ENCODE measurements at places on chromosomes 7 and 10.

DNA sequence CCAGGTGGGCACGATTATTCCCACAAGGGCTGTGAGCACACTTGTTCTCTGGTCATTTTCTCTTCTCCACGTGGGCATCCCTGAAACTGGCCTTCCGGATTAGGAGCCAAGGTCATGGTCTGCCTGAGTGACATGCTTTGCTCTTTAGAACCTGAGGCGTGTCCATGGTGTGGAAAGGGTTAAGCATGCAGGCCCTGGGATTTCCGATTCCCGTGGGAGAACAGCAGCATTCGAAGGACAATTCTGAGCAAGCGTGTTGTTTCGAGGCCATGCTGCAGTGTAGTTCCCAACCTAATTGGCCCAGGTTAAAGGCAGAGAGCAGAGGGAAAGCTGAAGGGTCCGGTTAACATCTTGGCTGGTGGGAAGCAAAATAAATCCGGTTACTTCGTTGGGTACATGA is 245.9 kb downstream of the SKAP2 start:
- DNase-seq, result no peak

GRCh38 chr10:58373442-58373827 is 11.8 kb upstream of the TFAM start:
- DNase-seq, result no peak

DNA sequence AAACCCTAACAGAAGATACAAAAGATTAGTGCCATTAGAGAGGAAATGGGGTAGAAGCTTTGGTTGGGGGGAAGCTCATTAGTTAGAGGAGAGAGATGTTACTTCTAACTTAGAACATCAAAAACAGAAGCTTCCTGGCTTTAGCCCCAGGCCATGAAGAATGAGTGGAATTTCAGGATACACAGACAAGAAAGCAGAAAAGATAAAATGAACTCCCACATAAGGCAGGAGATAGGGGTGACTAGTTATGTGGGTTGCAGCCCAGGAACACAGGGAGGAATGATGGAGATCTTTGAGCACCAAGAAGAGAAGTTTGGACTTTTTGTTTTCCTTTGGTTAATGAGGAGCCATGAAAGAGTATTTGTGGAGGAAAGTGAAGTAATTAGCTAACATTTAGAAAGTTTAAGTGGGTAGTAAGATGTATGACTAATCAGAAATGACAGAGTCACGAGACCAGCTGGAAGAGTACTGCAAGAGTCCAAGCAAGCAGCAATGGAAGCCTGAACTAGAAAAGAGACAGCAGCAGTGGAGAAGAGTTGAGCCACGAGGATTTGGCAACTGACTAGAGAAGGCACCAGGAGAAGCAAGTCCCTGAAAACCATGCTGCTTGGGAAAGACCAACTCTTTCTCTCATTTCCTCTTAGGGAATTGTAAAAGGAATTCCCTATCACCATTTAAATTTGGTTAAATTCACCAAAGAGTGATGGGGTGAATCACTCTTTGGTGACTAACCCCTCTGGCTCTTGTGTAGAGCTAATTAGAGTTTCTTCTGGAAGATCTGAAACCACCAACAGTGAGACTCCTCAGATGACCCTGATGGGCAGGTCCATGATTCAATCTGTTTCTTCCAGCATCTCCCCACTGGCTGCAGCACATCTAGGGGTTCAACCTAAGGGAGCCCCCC is 131.9 kb downstream of the KCNMA1 start:
- peak; percentile 97 for DNase-seq

GRCh38 chr7:66859794-66860645 is 61.0 kb upstream of the TMEM248 start:
- DNase-seq, result no peak

GRCh38 chr7:91034459-91035368 is 229.5 kb upstream of the FZD1 start:
- DNase-seq, result peak; percentile 45

DNA sequence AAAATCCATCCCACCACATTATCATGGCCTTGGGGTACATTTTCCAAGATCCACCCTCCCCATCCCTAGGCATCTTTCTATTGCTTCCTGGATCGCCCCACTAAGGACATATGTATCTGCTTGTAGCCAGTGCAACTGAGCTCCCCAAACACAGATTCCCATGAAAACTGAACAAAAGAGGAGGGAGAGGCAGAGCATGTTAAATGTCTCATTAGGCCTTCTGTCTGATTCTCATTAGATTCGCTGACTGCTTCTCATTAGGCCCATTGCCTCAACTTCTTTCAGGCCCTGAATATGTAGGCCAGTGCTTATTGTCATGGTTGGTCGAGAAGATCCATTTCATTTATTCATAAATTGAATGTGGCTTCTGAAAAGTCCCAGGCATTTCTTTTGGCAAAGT is 698.9 kb downstream of the INHBA start:
- no peak for DNase-seq

- no peak for DNase-seq
Observed at GRCh38 chr7:129401967-129402860, 32.0 kb upstream of the STRIP2 start.

- DNase-seq, result no peak
Observed at GRCh38 chr7:26306790-26307189, 15.1 kb downstream of the SNX10 start.

- DNase-seq, result no peak
Observed at GRCh38 chr7:365593-365992, 75.6 kb downstream of the FOXL3 start.

DNA sequence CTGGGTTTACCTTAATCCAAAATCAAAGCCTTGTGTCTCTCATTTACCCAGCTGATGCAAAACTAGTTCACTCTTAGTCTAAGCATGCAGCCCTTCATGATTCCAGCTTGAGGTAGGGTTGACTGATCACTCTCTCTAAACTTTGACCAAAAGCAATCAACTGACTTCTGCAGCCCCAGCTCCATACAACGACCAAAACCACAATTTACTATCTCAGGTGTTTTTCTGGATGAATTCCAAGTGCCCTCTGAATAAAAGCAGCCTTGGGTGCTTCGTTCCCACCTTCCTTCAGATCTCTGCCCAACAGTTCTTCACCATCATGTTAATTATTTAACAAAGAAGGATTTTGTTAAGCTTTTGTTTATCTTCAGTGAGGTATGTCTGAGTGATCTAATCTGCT is 62.6 kb downstream of the CCDC6 start:
- no peak for DNase-seq

- DNase-seq, result no peak
Observed at GRCh38 chr7:124403112-124403511, 362.5 kb downstream of the GPR37 start.

DNA sequence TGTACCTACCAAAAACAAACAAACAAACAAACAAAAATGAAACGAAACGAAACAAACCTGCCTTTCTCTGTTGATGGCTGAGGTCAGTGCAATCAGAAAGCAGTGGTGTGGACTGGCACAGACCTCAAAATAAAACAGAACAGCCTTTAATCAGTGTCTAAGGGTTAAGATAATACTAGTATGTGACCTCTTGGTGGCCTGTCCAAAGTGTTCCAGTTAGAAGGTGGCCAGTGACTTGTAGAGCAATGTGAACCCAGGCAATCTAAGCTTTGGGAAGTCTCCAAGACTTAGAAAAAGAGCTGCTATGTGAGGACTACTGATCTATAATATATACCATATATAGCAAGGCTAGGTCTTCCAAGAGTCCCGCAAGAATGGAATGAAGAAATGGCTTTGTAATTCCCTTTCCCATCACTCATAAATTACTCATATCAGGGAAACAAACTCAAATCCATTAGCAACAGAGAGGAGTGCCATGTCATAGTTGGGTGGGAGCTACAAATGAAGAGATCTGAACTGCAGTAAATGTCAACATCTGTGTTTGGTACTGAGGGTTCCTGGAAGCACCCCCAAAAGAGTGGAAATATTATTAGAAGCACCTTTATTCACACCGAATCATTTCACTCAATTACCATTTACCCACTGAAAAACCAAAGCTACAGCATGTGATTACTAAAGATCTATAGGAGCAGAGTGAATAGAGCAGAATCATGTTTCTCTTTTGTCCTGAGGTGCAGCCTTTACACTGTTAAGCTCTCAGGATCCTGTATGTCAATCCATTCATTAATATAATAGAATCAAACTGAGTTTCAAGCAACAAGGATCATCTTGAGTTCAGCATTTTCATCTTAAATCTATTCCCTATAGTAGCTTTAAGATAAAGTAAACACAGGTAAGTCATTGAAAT is 28.0 kb downstream of the ABLIM1 start:
- peak; percentile 92 for DNase-seq

GRCh38 chr7:44608916-44609648 is 2.7 kb downstream of the OGDH start:
- DNase-seq, result peak; percentile 90

- no peak for DNase-seq
Observed at GRCh38 chr7:7434329-7434728, 101.3 kb downstream of the COL28A1 start.

- peak; percentile 87 for DNase-seq
Observed at GRCh38 chr7:116582164-116582732, 57.4 kb downstream of the CAV1 start.

GRCh38 chr7:80263821-80264220 is 129.2 kb downstream of the GNAI1 start:
- DNase-seq, result peak; percentile 38

- no peak for DNase-seq
Observed at GRCh38 chr7:64874114-64874513, 29.0 kb upstream of the ZNF273 start.

DNA sequence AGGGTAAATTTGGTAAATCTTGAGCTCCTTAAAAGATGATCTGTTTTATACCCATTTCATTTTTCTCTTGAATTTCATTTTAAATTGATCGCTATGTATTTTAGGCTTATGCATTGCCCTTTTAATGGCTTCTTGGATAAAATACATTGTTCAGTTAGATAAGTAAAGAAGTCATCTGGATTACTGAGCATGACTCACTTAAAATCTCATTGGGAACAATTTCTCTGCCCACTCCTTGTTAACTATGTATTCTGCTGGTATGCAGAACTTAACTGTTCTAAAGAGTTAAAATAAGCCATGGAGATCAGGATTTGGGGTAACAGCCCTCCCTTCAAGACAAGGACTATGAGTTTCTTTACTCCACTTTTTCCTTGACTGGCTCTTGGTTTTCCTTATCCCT is 134.2 kb downstream of the SND1 start:
- peak; percentile 51 for DNase-seq

DNA sequence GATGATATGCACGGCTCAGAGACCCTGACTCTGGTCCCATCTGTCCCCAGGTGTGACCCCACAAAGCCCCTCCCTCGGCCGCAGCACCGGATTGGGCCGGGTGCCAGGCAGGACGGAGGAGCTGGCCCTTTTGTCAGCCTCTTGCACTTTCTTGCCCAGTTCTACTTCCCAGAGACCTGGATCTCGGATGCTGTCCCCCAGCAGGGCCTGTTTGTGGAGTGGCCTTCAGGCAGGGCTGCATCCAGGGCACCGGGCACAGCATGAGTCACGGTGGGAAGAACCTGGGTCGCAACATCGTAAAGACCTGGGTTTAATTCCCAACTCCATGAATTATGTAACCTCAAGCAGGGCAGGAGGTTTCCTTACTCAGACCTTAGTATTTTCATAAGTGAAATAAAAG is 158.4 kb upstream of the SH2B2 start:
- no peak for DNase-seq

- peak; percentile 82 for DNase-seq
Observed at GRCh38 chr10:95864906-95865813, 42.6 kb upstream of the CC2D2B start.

GRCh38 chr10:123043409-123043925 is 34.7 kb downstream of the ACADSB start:
- DNase-seq, result peak; percentile 54

DNA sequence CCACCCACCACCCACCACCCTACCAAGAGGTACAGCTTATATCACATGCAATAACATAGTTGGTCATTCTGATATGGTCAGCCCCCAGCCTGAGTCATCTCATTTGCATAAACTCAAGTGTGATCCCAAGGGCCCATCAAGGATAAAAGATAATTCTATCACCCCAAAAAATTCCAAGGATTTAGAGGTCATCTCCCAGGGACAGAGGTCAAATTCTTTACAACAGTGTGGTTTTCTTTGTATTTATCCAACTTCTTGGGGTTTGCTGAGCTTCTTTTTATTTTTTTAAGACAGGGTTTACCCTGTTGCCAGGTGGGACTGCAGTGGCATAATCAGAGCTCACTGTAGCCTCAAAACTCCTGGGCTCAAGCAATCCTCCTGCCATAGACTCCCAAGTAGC is 9.4 kb upstream of the GTPBP10 start:
- DNase-seq, result peak; percentile 23

DNA sequence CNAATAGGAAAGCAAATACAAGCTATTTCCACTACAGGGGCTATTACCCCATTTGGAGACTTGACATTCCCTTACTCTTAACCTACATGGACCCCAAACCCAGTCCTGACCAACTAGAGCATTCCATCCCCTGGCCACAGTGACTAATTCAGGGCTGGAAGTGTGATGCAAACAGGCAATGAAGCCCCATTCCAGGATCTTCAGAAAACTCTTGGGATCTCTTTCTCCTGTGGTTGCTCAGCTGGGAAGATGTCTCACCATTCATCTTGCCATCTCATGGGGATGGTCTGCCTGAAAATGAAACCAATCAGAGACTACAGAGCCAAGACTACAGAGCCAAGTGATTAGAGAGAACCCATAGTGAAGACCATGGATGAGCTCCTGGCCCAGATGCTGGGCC is 206.2 kb downstream of the ZNF365 start:
- DNase-seq, result peak; percentile 85

- DNase-seq, result peak; percentile 54
Observed at GRCh38 chr7:27196287-27196767, 3.6 kb downstream of the HOXA13 start.

GRCh38 chr10:90999512-91000172 is 78.8 kb upstream of the ANKRD1 start:
- no peak for DNase-seq

- DNase-seq, result no peak
Observed at GRCh38 chr10:80414142-80414895, 6.0 kb downstream of the PRXL2A start.

GRCh38 chr7:44789990-44790389 is 6.5 kb upstream of the PPIA start:
- DNase-seq, result no peak

DNA sequence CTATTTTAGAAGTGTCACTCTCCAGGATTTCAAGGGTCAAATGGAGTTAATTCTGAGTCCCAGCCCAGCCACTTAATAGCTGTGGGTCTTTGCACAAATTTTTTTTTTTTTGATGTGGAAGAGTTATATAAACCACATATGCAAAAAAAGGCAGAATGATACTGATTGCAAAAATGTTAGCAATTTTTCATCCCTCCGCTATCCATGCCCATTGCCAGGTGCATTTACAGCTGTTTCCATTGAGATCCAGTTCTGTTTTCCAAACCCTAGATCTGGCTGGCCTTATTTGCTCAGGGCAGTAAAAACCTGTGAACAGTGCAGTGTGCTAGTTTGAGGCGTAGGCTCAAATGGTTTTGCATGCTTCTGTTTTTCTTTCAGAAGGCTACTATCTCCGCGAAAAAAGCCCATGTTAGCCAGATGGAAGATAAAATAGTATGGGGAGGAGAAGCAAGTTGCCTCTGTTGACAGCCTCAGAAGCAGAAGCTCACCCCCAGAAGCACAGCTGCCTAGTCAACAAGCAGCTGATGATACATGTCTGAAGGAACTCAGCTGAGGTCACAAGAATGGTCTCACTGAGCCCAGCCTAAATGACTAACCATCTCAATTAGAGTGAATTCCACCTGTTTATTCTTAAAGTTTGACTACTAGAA is 997 bp upstream of the ZNF138 start:
- no peak for DNase-seq

GRCh38 chr10:6920072-6921019 is 340.3 kb upstream of the PRKCQ start:
- peak; percentile 40 for DNase-seq

All from fibroblast of skin of back (primary cell).